ENCODE measurements at places on chromosomes 2 and 18. TPM values are rescaled to one million over a fixed set of nuclear protein-coding genes. Genes with fewer than 3 reads are reported as not detected.

The ODC1 gene
- 55.2 TPM for total RNA-seq

The SOWAHC gene
- 7.2 TPM for total RNA-seq

The TMEM247 gene
- not detected for total RNA-seq

The FAM117B gene
- 1.2 TPM for total RNA-seq

Data from RPMI7951 (cell line).